ENCODE measurements at places on chromosomes 13 and 19.
A peak's percentile ranks its signal among the peaks of the same experiment; 100 is the strongest.

GRCh38 chr19:12937093-12937926 is 1.1 kb upstream of the CALR start:
- DNase-seq: no peak

- DNase-seq: no peak
These were observed 8.0 kb downstream of the LENG1 start for GRCh38 chr19:54151362-54152035.

GRCh38 chr13:94168783-94169453 is 310.6 kb downstream of the DCT start:
- DNase-seq: no peak

GRCh38 chr19:38399081-38399480 is 3.8 kb upstream of the FAM98C start:
- DNase-seq: no peak

GRCh38 chr13:53775807-53776206 is 747.2 kb downstream of the OLFM4 start:
- no peak for DNase-seq

- DNase-seq: peak; percentile 47
These were observed 534 bp downstream of the CAB39L start for GRCh38 chr13:49443357-49443703.

DNA sequence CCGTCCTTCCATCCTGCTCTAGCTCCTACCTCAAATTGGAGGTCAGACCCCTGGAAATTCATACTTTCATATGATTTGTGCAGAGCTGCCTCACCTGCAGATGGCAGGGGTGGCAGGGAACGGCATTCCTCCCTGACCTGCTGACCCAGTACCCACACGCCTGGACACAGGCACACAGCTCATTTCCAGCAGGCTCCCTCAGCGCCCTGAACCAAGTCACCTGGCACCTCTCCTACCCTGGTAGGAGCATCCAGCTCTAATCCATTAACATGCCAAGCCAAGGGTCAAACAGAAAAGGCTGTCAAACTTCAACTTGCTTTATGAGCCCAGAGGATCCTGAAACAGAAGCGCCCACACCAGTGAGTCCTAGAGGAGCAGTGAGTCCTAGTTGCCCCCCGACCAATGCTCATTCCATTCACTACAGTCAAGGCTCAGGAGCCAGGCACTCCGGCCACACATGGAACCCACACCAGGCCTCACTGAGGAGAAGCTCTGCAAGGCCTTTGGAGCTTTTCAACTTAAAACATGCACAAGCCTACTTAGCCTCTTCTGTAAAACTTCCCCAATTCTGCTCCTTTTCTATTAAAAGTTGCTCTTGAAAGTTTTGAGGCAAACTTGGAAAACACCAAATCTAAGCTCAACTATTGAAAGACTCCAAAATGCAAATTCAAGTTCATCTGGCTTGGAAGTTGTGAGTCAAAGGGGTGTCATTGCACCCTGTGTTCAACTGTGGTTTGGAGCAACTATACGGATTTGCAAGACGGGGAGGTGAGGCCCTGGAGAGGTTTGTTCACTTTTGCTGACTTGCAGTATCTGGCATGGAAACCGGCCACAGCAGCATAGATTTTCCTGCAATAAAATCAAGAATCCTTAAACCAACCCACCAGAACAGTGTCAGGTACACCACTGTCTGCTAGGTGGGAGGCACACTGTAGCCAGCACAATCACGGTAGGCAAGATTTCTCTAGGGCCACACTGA is 96.7 kb downstream of the CRYL1 start:
- DNase-seq: no peak

GRCh38 chr19:1945899-1946298 is 4.9 kb downstream of the CSNK1G2 start:
- DNase-seq: no peak

GRCh38 chr13:25177012-25177411 is 4.9 kb upstream of the AMER2 start:
- DNase-seq: no peak

DNA sequence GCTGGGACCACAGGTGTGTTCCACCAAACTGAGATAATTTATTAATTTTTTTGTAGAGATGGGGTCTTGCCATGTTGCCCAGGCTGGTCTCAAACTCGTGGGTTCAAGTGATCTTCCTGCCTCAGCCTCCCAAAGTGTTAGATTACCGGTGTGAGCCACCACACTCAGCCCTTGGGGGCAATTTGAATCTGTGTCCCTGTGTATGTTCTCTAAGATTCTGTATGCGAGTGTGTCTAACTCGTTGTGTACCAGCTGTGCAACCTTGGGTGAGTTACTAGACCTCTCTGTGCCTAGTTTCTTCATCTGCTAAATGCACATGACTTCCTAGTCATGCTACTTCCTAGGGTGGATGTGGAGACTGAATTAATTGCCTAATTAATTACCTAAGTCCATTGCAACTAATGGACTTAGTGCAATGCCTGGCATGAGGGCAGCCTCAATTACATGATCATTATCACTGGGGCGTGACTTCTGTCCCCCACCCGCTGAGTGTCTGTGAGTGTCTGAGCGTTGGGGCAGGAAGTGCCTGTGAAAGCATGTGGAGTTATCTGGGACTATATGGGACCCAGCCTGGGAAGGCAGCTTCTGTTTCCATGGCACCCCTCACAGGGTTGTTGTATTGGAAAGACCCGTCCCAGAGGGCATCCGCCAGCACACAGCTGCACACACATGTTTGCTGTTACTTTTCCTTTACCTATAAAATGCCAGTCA is 1.8 kb upstream of the NCCRP1 start:
- no peak for DNase-seq

GRCh38 chr13:108070925-108071324 is 144.4 kb downstream of the LIG4 start:
- DNase-seq: no peak

- peak; percentile 90 for DNase-seq
These were observed 166.1 kb upstream of the MYO16 start for GRCh38 chr13:108463340-108463739.

- no peak for DNase-seq
These were observed 54.7 kb downstream of the C13orf46 start for GRCh38 chr13:113918981-113919701.

- DNase-seq: no peak
These were observed 111.0 kb downstream of the FNDC3A start for GRCh38 chr13:49086722-49087121.

GRCh38 chr19:50839712-50840655 is 6.6 kb upstream of the KLK15 start:
- DNase-seq: no peak

GRCh38 chr19:8109890-8110662 is 39.3 kb downstream of the FBN3 start:
- DNase-seq: no peak

GRCh38 chr19:33826521-33826920 is 29.9 kb downstream of the KCTD15 start:
- no peak for DNase-seq

DNA sequence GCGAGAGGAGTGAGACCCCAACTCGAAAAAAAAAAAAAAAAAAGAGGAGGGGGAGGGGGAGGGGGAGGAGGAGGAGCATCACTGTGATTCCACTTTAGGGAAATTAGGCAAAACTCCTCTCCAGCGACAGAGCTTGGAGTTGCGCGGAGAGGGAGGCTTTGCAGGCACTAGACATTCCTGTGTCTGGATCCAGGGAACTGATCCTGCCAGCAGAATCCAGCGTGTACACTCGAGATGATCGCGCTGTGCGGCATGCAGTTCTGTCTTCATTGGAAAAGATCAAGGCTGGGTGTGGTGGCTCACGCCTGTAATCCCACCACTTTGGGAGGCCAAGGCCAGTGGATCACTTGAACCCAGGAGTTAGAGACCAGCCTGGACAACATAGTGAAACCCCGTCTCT is 29.6 kb upstream of the KLF2 start:
- no peak for DNase-seq

GRCh38 chr13:113654175-113654560 is 3.8 kb downstream of the ATP4B start:
- DNase-seq: no peak

- DNase-seq: no peak
These were observed 152.2 kb downstream of the TBC1D4 start for GRCh38 chr13:75329723-75330122.

Data from kidney glomerular epithelial cell (primary cell).